ENCODE measurements at places on chromosomes 4 and X. TPM values are rescaled to one million over a fixed set of nuclear protein-coding genes. Genes with fewer than 3 reads are reported as not detected.

Gene LPAR4
- total RNA-seq: not detected

- H3K4me1 ChIP-seq: no peaks in the 10 kb centered on the region
- H3K36me3 ChIP-seq: no peaks in the 10 kb centered on the region
- H3K27ac ChIP-seq: no peak overlapping the region
Measured at GRCh38 chr4:88367826-88368225, 10.8 kb upstream of the HERC6 start.

Gene CENPVL2
- not detected for total RNA-seq

DNA sequence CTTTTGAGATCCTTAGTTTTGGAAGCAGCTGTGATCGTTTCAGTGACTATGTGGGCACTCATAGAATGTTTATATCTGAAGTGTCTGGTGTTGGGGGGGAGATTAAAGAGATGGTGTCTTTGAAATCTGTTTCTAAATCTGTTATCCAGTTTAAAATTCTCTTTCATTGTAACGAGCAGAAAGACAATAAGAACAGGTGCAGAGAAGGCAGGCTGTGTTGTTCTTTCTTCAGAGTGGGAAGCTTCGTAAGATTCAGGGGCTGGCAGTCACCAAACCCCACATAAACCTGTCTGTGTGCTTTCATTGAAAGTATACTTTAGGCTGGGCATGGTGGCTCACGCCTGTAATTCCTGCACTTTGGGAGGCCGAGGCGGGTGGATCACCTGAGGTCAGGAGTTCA lies 16.3 kb upstream of the DHRSX start:
- H3K27ac ChIP-seq: no peak overlapping the region
- H3K27me3 ChIP-seq: no peaks in the 10 kb centered on the region
- no peaks in the 10 kb centered on the region for H3K4me1 ChIP-seq
- no peaks in the 10 kb centered on the region for H3K36me3 ChIP-seq

GRCh38 chr4:77358315-77358928 lies 201.4 kb downstream of the CCNG2 start:
- no peak overlapping the region for H3K4me3 ChIP-seq
- H3K4me1 ChIP-seq: no peaks in the 10 kb centered on the region
- H3K27ac ChIP-seq: no peak overlapping the region
- no peaks in the 10 kb centered on the region for H3K36me3 ChIP-seq
- H3K27me3 ChIP-seq: peaks cover 13% of the 10 kb centered on the region

- no peaks in the 10 kb centered on the region for H3K27me3 ChIP-seq
- H3K4me1 ChIP-seq: no peaks in the 10 kb centered on the region
- no peak for DNase-seq
- H3K4me3 ChIP-seq: no peak overlapping the region
- H3K27ac ChIP-seq: no peak overlapping the region
- no peaks in the 10 kb centered on the region for H3K36me3 ChIP-seq
Measured at GRCh38 chrX:113001836-113002235, 161.2 kb upstream of the AMOT start.

Gene KLF8
- total RNA-seq: 1.2 TPM

- H3K4me1 ChIP-seq: 0 out of 2 replicates have a peak, but pooled peaks cover 2% of the 10 kb centered on the region
- no peak overlapping the region for H3K27ac ChIP-seq
- no peak for DNase-seq
- peaks cover 4% of the 10 kb centered on the region for H3K27me3 ChIP-seq
Measured at GRCh38 chr4:25109511-25109910, 50.7 kb downstream of the SEPSECS start.

All from HCT116 (cell line).